ENCODE measurements at places on chromosomes 6 and 20.

- DNase-seq, result peak; percentile 62
Observed at GRCh38 chr6:75065523-75065922, 140.3 kb downstream of the COL12A1 start.

- no peak for DNase-seq
Observed at GRCh38 chr6:18110162-18110561, 12.3 kb downstream of the NHLRC1 start.

GRCh38 chr6:90082847-90083246, 188.6 kb downstream of the GJA10 start:
- no peak for DNase-seq

DNA sequence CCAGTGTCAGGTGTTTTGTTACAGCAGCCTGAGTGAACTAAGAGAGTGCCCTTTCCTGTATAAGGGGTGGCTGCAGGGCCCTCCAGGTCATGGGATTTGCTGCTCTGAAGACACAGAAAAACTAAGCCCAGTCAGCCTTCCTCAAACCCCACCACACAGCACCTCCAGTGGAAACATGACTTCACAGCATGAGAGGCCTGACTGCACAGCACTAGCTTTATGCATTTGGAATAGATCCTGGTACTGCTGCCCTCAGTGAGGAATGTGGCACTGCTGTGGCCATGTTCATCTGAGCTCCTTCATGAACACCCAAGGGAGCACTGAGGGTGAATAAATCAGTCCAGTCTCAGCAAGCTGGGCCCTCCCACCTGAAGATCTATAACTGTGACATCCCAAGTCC, 296.1 kb upstream of the FOXQ1 start:
- no peak for DNase-seq
